ENCODE measurements at places on chromosomes 3 and 15.

GRCh38 chr3:179189759-179190158 lies 41.6 kb downstream of the PIK3CA start:
- DNase-seq: no peak

DNA sequence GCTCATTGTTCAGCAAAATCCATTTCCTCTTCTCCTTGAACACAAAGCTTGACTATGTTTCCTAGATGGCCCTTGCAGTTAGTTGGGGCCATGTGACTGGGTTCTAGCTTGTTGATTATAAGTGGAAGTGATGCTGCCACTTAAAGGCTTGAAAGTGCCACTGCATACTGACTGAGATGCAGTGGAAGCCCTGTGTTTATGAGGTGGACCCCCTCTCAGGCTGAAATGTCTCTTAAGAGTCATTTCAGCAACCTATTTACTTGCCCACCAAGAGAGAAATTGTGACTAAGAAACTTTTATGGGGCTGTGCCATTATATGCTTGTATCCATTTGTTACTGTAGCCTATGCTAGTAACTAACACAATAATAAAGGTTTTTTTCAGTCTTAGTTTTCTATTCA lies 8.4 kb upstream of the ANP32A start:
- DNase-seq: peak; percentile 32

DNA sequence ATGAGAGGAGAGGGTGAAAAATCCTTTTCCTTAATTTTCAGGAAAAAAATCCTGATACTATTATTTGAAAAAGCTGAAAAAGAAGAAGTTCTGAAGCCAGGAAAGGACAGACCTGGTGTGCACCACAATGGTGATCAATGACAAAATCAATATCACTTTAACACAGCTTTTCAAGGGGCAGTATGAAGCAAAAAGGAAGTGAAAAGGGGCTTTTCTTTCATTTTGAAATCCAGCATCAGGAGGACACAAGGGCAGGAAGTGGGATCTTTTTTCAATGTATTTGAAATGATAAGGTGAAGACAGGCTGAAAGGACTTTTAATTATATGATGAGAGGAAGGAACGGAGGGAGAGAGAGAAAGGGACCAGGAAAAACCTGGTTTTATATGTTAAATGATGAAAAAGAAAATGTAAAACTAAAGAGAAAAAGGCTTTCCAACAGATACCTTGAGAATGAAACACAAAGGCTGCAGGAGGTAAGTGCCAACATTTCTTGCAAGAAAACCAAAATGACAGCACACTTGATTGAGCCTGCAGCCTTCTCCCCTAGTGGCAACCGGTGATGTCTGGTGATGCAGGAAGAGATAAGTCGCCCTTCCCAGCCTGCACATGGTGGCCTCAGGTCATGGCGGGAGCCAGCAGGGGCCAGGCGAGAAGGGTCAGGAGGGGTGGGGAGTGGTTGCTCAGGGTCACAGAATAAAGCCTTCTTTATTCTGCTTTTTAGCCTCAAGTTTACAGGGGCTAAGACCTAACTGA lies 236.7 kb upstream of the WNT5A start:
- no peak for DNase-seq

DNA sequence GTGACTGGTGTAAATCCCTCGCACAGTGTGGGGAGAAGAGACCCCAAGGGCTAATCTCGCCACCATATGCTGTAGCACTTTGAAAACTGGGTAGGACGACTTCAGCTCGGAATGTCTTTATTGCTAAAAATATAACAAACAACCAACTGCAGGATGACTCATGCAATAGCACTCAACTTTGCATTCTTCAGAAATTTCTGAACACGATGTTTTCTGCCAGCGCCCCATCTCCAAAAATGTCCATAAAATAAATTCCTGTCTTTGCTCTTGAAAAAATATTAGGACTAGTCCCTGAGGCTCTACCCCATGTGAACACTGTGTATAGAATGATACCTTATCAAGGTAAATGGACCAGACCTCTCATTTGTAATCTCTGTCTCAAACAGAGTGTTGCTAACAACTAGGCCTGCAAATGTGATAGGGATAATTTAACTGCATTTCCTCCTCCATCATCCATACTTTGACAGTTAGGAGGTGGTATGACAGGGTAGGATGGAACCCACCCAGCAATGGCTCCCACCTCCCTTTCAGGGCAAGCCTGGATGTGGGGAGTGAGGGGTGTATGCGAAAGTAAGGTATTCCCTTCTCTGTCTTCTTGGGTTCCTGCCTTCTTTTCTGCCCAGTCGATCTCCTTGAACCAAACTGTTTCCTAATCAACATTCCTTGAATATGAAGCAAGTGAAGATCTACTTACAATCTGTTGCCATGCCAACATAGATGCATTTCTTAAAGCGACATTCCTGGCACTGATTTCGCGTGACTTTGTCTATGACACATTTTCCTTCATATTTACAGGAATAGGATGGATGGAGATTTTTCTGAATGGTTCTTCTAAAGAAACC lies 201.1 kb downstream of the NR1D2 start:
- no peak for DNase-seq

DNA sequence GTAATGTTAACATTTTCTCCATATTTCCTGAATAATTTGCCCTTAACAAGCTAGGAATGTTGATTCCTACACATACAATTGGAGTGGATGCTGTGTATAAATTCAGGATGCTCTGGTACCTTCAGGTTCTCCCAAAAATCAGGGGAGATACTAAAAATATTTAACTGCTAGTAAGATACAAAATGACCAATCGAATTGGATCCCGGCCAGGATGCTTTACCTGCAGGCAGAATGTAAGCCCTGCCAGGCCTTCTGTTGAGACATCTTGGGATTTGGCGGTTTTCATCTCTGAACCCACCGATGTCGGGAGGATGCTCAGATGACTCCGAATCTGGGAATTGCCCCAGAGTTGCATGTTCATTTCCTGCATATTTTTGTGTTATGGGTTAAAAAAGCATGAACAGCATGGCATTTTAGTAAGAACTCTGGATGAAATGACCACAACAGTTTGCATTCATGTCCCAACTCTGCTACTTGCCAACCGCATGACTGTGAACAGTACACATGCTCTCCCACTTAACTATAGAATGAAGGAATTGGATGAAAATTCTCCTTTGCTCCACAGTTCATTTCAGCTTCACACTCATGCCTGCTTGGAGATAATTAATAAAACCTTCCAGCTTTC lies 241.4 kb upstream of the TBL1XR1 start:
- no peak for DNase-seq

- DNase-seq: no peak
Measured at GRCh38 chr3:120170223-120170622, 76.0 kb upstream of the GSK3B start.

DNA sequence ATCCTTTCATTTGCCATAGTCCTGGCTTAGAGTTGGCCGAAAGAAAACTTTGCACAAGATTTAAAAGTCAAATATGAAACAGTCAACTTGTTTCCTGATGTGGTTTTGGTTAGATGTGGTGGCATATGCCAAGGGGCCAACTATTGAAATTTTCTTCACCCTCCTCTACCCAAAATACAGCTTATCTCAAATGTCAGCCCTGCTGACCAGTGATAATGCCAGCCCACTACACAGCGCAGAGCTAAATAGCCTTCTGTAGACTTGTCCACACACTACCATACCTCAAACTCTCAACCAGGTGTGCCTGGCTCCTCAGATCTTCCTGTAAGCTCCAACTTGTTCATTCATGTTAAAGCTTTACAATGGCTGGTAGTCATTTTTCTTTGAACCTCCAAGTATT lies 368.5 kb upstream of the STAC start:
- no peak for DNase-seq

DNA sequence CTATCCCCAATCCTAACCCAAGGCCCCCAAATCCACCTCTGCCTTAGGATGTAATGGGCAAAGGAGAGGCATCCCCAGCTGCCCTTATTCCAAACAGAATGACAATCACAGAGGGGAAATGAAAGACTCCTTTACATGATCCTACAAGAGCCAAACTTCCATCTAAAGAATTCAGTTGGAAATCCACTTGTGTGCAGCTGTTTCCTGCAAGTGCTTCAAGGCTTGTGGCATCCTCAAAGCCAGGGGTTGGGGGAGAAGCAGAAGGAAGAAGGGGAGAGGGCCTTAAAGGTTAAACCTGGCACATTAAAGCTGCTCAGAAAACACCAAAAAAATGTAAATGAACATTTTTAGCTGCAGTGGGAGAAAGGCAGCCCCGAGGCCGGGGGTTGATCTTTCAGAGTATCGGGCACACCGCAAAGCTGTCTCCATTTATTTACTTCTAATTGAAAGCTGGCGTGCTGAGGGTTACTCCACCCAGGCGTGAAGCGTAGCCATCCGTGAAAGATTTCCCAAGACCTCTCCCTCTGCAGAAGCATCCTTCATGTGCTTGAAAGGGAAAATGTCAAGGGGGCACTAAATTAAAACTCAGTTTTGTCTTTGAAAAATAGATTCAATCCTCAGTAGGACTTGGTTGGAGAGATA lies 217.8 kb downstream of the SHQ1 start:
- DNase-seq: no peak

DNA sequence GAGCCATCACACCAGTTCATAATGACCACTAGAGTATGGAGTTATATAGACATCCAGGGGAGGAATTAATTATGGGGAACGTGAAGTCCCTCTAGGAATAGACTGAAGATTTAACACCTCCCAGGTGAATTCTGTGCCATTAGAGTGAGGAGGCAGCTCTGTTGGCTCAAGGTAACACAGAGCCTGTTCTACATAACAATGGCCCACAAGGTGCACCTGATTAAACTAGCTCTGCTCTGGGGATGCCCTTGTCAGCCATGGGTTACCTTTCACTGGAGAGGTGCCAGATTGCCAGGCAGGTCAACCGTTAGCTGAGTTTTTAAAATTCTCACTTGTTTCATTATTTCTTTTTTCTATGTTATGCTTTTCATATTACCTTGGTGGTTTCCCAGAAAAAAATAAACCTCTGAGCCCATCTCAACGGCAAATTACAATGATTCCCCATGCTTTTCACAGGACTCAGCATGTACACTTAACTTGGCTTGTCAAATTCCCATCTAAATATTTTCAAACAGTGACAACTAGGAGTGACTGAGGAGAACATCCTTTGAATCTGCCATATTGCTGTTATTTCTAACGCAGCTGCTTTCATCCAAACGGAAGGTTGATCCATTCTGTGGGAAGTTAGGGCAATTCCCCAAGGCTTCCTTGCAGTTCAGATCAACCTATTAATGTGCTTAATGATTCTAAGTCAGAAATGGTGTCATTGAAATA lies 512.9 kb downstream of the MCTP2 start:
- no peak for DNase-seq

DNA sequence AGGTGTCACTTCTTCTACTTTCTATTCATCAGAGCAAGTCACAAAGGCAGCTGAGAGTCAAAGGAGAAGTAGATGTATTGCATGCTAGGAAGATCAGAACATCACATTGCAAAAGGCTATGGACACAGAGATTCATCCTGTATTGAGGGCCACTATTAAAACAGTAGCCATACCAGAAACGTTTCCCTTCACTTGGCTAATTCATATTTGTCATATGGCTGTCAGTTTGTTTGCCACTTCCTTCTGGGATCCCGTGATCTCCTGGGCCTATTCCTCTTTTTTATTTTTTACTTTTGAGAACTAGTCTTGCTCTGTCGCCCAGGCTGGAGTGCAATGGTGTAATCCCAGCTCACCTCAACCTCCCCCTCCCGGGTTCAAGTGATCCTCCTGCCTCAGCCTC lies 184.0 kb upstream of the SATB1 start:
- DNase-seq: no peak

- DNase-seq: no peak
Measured at GRCh38 chr3:50213373-50213772, 8.3 kb downstream of the SLC38A3 start.

DNA sequence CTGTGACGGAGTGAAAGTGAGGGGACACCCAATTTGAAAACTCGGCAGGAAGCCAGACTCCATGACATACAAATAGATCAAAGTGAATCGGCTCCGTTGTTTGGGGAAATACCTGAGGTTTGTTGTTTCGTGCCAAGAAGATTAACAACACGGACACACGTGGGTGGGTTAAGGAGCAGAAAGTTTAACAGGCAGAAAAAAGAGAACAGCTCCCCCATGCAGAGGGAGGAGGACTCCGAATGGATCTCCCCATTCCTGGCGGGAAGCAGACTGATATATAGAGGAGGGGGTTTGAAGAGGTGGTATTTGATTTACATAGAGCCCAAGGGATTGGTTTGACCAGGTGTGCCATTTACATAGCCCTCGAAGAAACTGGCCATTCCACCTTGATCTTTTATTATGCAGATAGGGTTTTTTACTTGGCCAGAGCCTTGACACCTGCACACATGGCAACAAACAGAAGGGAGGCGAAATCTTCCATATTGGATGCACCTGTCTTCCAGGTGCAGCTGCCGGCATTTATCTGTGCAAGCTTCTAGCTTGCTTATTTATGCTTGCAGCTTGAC lies 4.8 kb upstream of the SACM1L start:
- DNase-seq: peak; percentile 3

DNA sequence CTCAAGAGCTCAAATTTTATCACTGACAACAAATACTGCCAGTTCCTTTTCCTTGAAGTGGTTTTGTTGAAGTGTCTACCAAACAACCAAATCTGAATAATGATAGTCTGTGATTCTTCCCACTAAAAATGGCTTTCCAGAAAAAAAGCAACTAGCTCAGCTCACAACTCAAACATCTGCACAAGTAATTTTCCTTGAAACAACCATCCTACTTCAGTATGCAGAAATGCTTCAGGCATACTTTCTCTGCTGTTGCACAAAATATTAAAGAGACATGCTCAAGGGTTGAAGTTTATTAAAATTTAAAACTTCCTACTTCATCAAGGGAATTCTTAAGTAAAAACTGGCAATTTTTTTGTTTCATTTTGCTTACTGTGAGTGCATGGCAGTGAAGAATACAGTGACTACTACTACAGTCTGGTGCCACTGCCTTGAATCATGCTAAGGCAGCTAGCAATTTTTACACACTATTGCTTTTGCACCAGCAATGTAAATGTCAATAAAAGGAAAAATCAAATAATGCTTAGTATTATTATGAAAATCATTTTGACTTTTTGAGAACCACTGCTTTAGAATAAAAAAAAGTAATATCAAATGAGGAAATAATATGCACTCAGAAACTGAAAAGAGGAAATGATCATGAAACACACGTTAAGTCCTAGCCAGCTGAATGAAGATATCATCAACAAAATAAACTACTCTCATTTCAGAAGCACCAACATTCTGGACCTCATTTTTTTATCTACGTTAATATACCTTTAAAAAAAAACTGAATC lies 33.6 kb downstream of the VPS13C start:
- no peak for DNase-seq

- DNase-seq: no peak
Measured at GRCh38 chr3:54819946-54820345, 107.9 kb downstream of the LRTM1 start.

DNA sequence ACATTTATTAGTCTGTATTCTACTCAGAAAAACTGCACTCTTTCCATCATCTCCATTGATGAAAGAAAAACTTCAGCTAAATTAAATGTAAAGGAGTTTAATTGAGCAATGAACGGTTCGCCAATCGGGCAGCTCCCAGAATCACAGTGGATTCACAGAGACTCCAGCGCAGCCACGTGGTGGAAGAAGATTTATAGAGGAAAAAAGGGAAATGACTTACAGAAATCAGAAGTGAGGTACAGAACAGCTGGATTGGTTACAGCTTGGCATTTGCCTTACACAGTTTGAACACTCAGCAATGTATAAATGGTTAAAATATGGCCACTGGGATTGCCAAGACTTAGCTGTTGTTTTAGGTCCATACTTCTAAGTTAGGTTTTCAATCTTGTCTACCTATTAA lies 2.8 kb upstream of the SUCLG2 start:
- no peak for DNase-seq

- no peak for DNase-seq
Measured at GRCh38 chr15:101063891-101064794, 145.0 kb downstream of the LRRK1 start.

Data from HT-29 (cell line).